ENCODE measurements at places on chromosomes 4 and X. TPM values are rescaled to one million over a fixed set of nuclear protein-coding genes. Genes with fewer than 3 reads are reported as not detected.
A peak's percentile ranks its signal among the peaks of the same experiment; 100 is the strongest.

The NUP54 gene
- total RNA-seq, result 20.2 TPM

The CDK16 gene
- total RNA-seq, result 87.4 TPM

The KLHL4 gene
- 0.21 TPM for total RNA-seq

The ADAM29 gene
- total RNA-seq, result not detected

The ATP11C gene
- 16.4 TPM for total RNA-seq

The TMEM150C gene
- total RNA-seq, result 5.4 TPM

The SSX2 gene
- total RNA-seq, result not detected

- H3K4me1 ChIP-seq, result no peaks in the 10 kb centered on the region
- no peak overlapping the region for H3K27ac ChIP-seq
- H3K36me3 ChIP-seq, result no peaks in the 10 kb centered on the region
- no peak overlapping the region for H3K4me3 ChIP-seq
- no peak for DNase-seq
These were observed 1264.7 kb downstream of the PCDH7 start for GRCh38 chr4:31984872-31985271.

- H3K27ac ChIP-seq, result peak overlapping the region; percentile 36
- H3K27me3 ChIP-seq, result no peaks in the 10 kb centered on the region
- no peak overlapping the region for H3K4me3 ChIP-seq
- no peak for DNase-seq
- H3K36me3 ChIP-seq, result peaks cover 1% of the 10 kb centered on the region
These were observed 74.2 kb downstream of the LIMCH1 start for GRCh38 chr4:41611881-41612871.

DNA sequence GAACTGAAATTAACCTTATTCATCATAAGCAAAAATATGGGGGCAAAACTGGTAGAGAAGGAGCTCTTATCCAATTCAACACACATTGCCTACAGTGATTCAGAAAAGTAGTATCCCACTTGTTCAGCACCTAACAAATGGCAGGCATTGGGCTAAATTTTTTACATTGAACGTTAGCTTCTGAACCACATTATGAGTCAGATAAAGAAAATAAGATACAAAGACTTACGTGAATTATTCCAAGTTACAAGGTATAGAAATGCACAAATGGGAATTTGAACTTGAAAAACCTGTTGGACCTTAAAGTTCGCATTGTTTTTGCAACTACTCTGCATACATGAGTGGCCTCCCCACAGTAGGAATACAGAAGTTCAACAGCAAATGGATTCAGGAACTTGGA lies 210.6 kb downstream of the LDB2 start:
- peaks cover 29% of the 10 kb centered on the region for H3K4me1 ChIP-seq
- DNase-seq, result no peak
- H3K36me3 ChIP-seq, result no peaks in the 10 kb centered on the region
- no peak overlapping the region for H3K4me3 ChIP-seq

GRCh38 chrX:136880452-136881013 lies at the start of gene RBMX:
Gene RBMX (minus strand): TSS chrX:136880725. CDS start chrX:136879427, 1,298 bp downstream.
- H3K4me1 ChIP-seq, result no peaks in the 10 kb centered on the region
- peaks cover 27% of the 10 kb centered on the region for H3K36me3 ChIP-seq
- peak within 1 kb of the TSS; percentile 91 for H3K27ac ChIP-seq

DNA sequence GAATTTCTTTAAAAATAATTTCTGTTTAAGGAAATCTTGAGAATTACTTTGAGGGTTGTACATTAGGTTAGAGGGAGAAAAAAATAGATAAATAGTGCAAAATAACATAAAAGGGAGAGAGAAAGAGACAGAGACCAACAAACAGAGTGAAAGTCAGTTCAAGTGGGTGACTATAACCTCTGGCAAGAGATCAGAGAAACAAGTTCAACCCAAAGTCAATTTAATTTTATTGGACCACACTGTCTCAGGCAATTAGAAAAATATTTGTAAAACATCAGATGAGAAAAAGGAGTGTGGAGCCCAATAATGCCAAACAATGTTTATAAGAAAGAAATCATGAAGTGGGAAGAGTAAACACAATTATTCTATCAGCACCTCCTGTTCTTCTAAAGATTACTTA lies 143.5 kb upstream of the GYPA start:
- no peak for DNase-seq
- H3K4me1 ChIP-seq, result no peaks in the 10 kb centered on the region
- H3K27ac ChIP-seq, result no peak overlapping the region
- no peaks in the 10 kb centered on the region for H3K36me3 ChIP-seq

DNA sequence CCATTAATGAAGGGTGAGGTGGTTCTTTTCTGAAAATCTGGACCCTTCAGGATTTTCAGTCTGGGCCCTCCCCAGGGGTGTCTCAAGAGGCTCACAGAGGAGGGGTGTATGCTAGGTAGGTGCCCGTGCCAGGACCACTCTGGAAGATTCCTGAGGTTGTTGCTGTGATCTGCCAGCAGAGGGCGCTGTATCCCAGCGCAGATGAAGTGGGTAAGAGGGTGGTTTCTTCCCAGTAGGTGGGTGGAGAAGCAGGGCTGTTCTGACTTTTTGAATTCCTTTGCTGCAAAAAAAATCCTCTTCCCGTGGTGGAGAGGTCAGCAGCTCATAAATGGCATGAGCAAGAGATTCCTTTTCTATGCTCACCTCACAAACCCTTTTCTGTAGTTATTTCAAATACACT lies 51.1 kb downstream of the SCML1 start:
- no peak overlapping the region for H3K4me3 ChIP-seq
- no peaks in the 10 kb centered on the region for H3K27me3 ChIP-seq
- H3K4me1 ChIP-seq, result no peaks in the 10 kb centered on the region
- no peak overlapping the region for H3K27ac ChIP-seq

GRCh38 chr4:152346526-152346925 lies 189.4 kb downstream of the FBXW7 start:
- no peak for DNase-seq
- H3K4me1 ChIP-seq, result no peaks in the 10 kb centered on the region
- no peak overlapping the region for H3K4me3 ChIP-seq
- H3K27ac ChIP-seq, result no peak overlapping the region

- peaks cover 15% of the 10 kb centered on the region for H3K27me3 ChIP-seq
- no peak overlapping the region for H3K27ac ChIP-seq
- no peak for DNase-seq
- no peaks in the 10 kb centered on the region for H3K36me3 ChIP-seq
- H3K4me1 ChIP-seq, result peaks cover 3% of the 10 kb centered on the region
- no peak overlapping the region for H3K4me3 ChIP-seq
These were observed 4.8 kb downstream of the ARX start for GRCh38 chrX:25010784-25011588.

GRCh38 chr4:124974152-124974551 lies 261.6 kb upstream of the ANKRD50 start:
- no peaks in the 10 kb centered on the region for H3K36me3 ChIP-seq
- no peaks in the 10 kb centered on the region for H3K27me3 ChIP-seq
- no peak overlapping the region for H3K27ac ChIP-seq
- H3K4me1 ChIP-seq, result no peaks in the 10 kb centered on the region

GRCh38 chr4:14800977-14801376 lies 201.3 kb upstream of the CPEB2 start:
- no peak overlapping the region for H3K4me3 ChIP-seq
- no peak for DNase-seq
- no peaks in the 10 kb centered on the region for H3K27me3 ChIP-seq
- H3K4me1 ChIP-seq, result no peaks in the 10 kb centered on the region
- no peaks in the 10 kb centered on the region for H3K36me3 ChIP-seq

DNA sequence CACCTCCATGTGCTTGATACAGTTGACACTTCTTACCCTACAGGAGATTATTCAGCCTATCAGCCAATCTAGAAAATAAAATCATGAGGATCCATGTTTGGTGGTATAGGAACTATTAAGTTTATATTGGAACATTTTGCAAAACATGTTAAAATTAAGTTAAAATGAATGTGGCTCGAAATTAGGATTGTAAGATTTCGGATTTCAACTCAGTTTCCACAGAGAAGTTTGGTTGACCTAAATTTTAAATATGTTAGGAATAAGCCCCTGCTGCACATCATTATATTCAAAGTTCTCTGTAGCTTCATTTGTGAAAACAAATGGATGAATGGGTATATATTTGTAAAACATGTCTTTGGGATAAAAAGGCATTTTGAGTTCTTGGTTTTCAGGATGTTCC lies at the start of gene RAB40A:
RAB40A (minus strand) TSS at position 101 of the 400 bp plus-strand sequence. CDS start 18,733 bp downstream, outside the sequence.
- H3K27ac ChIP-seq, result no peak within 1 kb of the TSS
- no peaks in the 10 kb centered on the region for H3K4me1 ChIP-seq
- H3K4me3 ChIP-seq, result no peak within 1 kb of the TSS
- no peaks in the 10 kb centered on the region for H3K36me3 ChIP-seq

DNA sequence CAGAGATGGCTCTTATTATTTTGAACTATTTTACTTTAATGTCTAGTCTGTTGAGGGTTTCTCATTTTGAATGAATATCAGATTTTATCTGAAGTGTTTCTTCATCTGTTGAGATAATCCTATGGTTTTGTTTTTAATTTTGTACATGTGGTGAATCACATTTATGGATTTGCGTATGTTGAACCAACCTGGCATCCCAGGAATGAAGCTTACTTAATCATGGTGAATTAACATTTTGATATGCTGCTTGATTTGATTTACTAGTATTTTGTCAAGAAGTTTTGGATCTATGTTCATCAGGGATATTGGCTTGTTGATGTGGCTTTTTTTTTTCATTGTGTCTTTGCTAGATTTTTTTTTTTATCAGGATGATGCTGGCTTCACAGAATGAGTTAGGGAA lies 2390.9 kb downstream of the PCDH7 start:
- DNase-seq, result no peak
- H3K27ac ChIP-seq, result no peak overlapping the region
- no peaks in the 10 kb centered on the region for H3K4me1 ChIP-seq
- H3K4me3 ChIP-seq, result no peak overlapping the region
- H3K36me3 ChIP-seq, result no peaks in the 10 kb centered on the region

- no peak overlapping the region for H3K4me3 ChIP-seq
- H3K4me1 ChIP-seq, result peaks cover 3% of the 10 kb centered on the region
- H3K27ac ChIP-seq, result no peak overlapping the region
- no peak for DNase-seq
- no peaks in the 10 kb centered on the region for H3K36me3 ChIP-seq
- no peaks in the 10 kb centered on the region for H3K27me3 ChIP-seq
These were observed 5.6 kb upstream of the PCDH7 start for GRCh38 chr4:30714408-30715031.

- no peaks in the 10 kb centered on the region for H3K36me3 ChIP-seq
- no peaks in the 10 kb centered on the region for H3K27me3 ChIP-seq
- H3K4me3 ChIP-seq, result no peak overlapping the region
- H3K4me1 ChIP-seq, result no peaks in the 10 kb centered on the region
These were observed 33.6 kb upstream of the TBC1D9 start for GRCh38 chr4:140789759-140790158.

- H3K36me3 ChIP-seq, result peaks cover 66% of the 10 kb centered on the region
- DNase-seq, result no peak
- H3K4me1 ChIP-seq, result no peaks in the 10 kb centered on the region
- no peak overlapping the region for H3K27ac ChIP-seq
- no peaks in the 10 kb centered on the region for H3K27me3 ChIP-seq
These were observed 13.2 kb downstream of the DGKQ start for GRCh38 chr4:960140-960635.

GRCh38 chr4:182238355-182238931 lies 4.8 kb upstream of the TENM3 start:
- no peak overlapping the region for H3K27ac ChIP-seq
- H3K27me3 ChIP-seq, result no peaks in the 10 kb centered on the region
- no peaks in the 10 kb centered on the region for H3K4me1 ChIP-seq
- no peak for DNase-seq
- no peak overlapping the region for H3K4me3 ChIP-seq
- no peaks in the 10 kb centered on the region for H3K36me3 ChIP-seq

GRCh38 chr4:102518703-102519131 lies 17.6 kb downstream of the NFKB1 start:
- DNase-seq, result no peak
- no peak overlapping the region for H3K27ac ChIP-seq
- H3K4me3 ChIP-seq, result no peak overlapping the region
- no peaks in the 10 kb centered on the region for H3K27me3 ChIP-seq
- peaks cover 3% of the 10 kb centered on the region for H3K4me1 ChIP-seq

DNA sequence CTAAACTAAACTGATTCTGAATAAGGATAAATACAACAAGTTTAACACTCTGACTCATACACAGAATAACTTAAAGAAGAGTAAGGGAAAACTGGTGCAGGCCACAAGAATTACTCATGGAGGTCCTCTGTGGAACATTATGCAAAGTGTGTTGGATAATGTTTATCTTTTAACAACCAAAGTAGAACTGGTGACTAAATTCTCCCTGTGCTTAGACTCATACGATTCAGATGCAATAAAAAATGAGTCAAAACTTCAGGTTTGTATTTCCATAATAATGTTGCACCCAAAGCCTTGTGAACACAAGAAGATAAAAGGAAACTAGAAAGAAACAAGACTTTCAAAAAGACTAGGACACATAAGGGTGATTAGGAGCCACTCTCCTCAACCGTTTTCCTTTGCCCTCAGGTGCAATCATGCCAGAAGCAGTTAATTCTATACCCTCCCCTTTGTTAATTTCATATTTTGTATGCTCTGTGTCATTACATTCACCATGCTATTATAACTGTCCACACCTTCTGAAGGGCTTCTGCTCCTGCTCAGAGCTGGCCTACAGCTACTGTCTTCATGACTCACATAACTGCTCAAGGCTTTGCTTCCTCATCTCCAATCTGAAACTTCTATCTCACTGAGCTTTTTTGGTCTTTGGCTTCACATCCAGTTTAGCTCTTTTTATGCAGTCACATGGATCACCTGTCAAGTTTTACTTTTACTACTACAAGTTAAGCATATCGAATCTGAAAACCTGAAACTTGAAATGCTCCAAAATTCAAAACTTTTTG lies 60.2 kb downstream of the KCNIP4 start:
- H3K27me3 ChIP-seq, result no peaks in the 10 kb centered on the region
- DNase-seq, result no peak
- no peak overlapping the region for H3K27ac ChIP-seq
- H3K36me3 ChIP-seq, result no peaks in the 10 kb centered on the region

- H3K4me1 ChIP-seq, result no peaks in the 10 kb centered on the region
- no peak overlapping the region for H3K4me3 ChIP-seq
- H3K27me3 ChIP-seq, result no peaks in the 10 kb centered on the region
- H3K36me3 ChIP-seq, result no peaks in the 10 kb centered on the region
- DNase-seq, result no peak
These were observed 218.5 kb downstream of the PRR32 start for GRCh38 chrX:127038065-127038464.

DNA sequence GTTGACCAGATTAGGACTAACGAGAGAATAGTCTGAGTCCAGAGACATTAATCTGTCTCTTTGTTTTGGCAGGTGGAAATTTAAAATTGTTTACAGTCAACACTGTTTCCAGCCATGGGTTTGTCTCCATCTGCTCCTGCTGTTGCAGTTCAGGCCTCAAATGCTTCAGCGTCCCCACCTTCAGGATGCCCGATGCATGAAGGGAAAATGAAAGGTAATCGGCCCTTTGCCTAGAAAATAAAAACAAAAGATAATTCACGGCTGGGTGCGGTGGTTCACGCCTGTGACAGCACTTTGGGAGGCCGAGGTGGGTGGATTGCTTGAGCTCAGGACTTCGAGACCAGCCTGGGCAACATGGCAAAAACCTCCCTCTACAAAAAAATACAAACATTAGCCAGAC lies 815 bp downstream of the HCCS start:
- H3K27ac ChIP-seq, result peak overlapping the region; percentile 70
- no peaks in the 10 kb centered on the region for H3K27me3 ChIP-seq
- H3K4me1 ChIP-seq, result peaks cover 9% of the 10 kb centered on the region
- DNase-seq, result no peak
- peaks cover 10% of the 10 kb centered on the region for H3K36me3 ChIP-seq

DNA sequence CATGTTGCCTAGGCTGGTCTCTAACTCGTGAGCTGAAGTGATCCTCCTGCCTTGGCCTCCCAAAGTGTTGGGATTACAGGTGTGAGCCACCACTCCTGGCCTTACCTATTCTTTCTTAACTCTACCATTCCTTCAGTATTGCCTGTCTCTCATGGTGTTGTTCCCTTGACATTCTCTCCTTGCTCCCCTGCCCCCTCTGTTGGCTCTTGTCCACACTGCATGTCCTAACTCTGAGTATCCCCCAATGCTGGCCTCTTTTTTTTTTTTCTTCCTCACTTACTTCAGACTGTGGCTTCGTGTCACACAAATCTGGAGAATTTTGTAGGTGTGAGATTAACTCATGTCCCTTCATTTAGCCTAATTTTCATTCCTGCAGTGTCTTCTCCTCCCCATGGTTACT lies 22.9 kb upstream of the FRMPD4 start:
- no peaks in the 10 kb centered on the region for H3K27me3 ChIP-seq
- no peak overlapping the region for H3K4me3 ChIP-seq
- DNase-seq, result no peak
